Cortex of kidney (tissue), 1 donor: ENCODE measurements at places on chromosomes 11 and 22.

GRCh38 chr11:889687-890475 lies 20.7 kb downstream of the CHID1 start:
- no peak for DNase-seq

GRCh38 chr11:64715110-64715509 lies 7.9 kb downstream of the NRXN2 start:
- no peak for DNase-seq

DNA sequence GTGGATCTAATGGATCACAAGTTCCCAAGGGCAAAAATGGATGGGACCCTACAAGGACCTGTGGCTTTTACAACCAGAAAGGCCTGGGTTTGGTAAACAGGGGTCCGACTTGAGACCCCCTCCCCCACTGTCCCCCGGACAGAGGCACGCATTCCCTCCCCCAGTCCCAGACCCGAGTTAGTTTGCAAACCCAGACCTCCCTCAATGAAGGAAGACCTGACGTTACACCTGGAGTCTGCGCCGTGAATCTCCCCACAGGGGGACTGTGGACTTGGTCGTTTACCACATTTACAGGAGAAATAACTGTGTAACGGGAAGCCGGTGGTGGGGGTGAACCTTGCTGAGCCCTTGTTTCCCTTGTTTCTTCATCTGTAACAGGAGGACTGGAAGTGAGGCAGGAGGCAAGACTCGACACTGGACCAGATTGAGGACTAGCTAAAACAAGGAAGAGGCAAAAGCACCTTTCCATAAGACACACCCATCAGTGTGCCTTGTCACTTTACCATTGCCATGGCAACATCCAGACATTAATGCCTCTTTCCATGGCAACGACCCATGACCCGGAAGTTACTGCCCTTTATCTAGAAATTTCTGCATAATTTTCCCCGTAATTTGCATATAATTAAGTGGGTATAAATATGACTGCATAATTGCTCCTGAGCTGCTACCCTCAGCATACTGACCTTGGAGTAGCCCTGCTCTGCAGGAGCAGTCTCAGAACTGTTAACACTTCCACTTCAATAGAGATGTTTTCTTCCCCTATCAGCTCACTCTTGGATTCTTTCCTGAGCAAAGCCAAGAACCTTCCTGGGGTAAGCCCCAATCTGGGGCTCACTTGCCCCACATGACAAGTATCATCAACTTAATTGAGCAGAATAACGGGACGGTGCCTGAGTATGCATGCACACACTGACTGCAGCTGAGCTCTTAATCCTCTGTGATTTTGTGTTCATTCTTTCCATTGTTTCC lies 25.4 kb downstream of the PDGFB start:
- no peak for DNase-seq

GRCh38 chr11:4551346-4551979 lies 6.5 kb downstream of the OR52M1 start:
- no peak for DNase-seq

GRCh38 chr11:74636630-74637184 lies 44.3 kb downstream of the POLD3 start:
- no peak for DNase-seq

GRCh38 chr11:64366751-64367150 lies 7.8 kb downstream of the RPS6KA4 start:
- no peak for DNase-seq

DNA sequence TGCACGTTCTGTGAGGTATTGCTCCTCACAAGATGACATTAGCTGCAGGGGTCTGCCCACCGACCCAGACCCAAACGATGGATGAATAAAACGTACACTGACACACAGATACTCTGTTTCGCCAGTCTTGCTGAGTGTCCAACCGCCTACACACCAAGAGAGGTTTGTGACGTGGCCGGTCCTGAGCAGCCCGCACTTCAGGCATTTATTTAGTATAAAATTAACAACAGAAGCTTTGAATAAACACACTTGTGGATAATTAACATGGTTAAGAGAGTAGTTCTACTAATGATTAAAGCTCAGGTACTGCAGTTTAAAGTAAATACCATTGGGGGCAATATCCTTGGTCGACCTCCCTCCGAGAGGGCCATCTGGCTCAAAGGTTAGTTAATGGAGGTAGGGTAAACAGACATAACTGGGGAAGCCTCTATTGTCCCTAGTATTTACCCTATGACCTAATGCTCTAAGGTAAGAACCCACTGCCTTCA lies 75.7 kb downstream of the CCDC83 start:
- no peak for DNase-seq

DNA sequence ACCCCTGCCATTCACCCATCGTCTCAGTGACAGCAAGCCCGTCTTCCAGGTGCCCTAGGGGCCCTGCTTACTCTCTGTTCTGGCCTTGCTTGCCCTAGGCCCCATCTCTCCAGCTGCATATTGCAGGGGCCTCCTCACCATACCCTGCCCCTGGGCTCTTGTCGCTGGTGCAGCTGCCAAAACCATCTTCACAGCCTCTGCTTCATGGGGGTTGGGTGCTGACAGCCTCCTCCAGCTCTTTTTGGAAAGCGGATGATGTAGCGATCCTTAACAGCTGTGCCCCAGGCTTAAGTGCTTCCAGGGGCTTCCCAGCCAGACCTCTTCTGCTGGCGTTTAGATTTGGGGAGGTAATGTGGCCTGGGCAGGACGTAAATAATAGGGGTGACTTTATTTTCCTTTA lies 61.2 kb upstream of the SUSD2 start:
- DNase-seq = no peak

GRCh38 chr22:43398246-43398645 lies 13.6 kb upstream of the MPPED1 start:
- DNase-seq = no peak

DNA sequence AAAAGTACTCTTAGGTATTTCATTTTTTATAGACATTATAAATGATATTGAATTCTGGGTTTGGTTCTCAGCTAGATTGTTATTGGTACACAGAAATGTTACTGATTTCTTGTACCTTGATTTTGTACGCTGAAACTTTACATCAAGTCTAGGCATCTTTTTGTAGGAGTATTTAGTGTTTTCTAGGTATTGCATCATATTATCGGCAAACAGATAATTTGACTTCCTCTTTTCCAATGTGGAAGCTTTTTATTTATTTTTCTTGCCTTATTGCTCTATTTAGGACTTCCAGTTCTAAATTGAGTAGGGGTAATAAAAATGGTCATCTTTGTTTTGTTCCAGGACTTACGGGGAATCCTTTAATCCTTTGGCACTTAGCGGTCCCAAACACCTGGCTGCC lies 676.6 kb upstream of the CCDC179 start:
- no peak for DNase-seq
